ENCODE measurements at places on chromosomes 1 and 21.
A peak's percentile ranks its signal among the peaks of the same experiment; 100 is the strongest.

DNA sequence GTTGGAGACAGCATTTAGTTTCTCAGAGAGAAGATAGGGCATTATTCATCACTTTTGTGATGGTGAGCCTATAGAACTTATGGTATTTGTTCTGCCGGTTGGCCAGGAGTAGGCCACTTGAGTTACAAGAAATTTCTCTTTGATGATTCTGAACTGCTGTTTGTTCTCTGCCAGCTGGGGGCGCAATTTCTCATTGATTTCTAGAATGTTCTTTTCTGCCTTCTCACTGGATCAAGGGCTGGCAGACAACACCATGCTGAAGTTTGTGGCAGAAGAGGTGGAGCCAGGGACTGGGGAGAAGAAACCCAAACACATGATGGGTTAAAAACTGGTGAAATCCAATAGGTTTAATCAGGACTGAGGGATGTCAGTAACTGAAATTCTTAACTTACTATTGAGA is 360.6 kb downstream of the FAM72C start:
- peak; percentile 33 for DNase-seq

DNA sequence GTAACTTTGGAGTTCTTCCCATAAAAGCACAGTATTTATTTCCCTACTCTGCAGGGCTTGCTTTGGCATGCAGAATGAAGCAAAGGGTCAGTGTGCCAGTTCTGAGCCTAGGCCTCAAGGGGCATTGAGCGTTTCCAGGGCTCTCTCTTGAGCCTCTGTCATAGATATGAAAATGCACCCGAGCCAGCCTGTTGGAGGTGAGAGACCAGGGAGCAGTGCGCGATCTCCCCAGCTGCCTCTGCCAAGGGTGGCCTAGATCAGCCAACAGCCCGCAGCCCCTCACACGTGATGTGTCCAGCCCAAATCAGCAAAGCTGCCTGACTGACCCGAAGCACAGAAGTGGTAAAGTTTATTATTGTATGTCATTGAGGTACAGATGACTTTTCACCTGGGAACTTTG is 63.7 kb downstream of the TENT5C start:
- no peak for DNase-seq

DNA sequence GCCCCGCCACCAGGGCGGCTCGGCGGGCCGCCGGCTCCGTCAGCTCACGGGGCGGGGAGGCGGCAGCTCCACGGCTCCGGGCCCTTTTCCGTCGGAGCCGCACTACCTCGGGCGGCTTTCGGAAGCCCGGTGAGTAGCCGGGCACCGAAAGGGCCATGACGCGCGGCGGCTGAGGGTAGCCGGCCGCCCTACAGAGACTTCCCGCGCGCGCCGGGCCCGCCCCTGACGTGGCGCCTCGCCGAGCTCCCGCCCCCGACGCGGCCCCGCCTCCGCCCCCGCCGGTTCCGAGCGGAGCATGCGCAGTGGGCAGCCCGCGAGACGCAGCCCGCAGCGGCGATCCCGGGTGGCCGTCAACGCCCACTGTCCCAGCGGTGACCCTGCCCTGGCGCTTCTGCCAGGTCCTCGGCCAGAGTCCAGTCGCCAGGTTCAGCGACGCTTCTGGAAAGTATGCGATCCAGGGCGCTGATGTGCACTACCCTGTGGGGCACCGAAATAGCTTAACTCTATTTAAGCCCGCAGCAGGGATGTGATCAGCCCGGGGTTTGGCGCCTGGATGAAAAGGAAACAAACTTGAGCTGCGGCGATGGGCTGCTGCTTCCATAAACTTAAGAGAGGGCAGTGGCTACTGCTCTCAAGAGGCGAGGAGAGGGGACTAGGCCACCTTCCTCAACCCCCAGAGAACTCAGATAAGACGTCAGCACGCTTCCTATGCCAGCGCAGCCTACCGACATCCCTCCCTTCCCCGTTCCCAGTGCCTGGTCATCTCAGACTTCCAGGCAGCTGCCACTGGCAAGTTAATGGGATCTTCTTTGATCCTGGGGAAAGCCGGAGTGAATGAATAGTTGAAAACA is at the start of gene DONSON:
DONSON (minus strand) TSS at position 200 of the 851 bp plus-strand sequence; CDS start at position 157, 43 bp downstream.
- DNase-seq = peak; percentile 63

- no peak for DNase-seq
Observed at GRCh38 chr1:18922848-18923755, 20.7 kb upstream of the ALDH4A1 start.

DNA sequence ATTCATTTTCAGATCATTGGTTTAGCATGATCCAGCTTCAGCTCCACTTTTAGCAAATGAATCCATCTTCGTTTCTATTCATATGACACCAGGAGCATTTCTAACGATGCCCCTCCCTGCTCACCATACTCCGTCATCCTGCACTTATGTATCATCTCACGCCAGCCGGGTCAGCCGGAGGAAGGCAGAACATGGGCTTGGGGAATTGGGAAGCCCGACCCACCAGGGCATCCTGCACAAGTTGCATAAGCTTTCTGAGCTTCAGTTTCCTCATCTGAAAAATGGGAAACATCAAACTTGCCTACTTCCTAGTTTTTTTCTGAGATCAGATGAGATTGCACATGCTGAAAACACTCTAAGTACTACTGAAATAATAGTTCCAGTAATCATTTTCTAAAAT is 194.7 kb downstream of the AK5 start:
- DNase-seq = peak; percentile 65

Measured in HL-60 (cell line).